ENCODE measurements at places on chromosomes 12 and 14.
A peak's percentile ranks its signal among the peaks of the same experiment; 100 is the strongest.

GRCh38 chr12:43291516-43291915 is 260.5 kb downstream of the ADAMTS20 start:
- no peak for DNase-seq

DNA sequence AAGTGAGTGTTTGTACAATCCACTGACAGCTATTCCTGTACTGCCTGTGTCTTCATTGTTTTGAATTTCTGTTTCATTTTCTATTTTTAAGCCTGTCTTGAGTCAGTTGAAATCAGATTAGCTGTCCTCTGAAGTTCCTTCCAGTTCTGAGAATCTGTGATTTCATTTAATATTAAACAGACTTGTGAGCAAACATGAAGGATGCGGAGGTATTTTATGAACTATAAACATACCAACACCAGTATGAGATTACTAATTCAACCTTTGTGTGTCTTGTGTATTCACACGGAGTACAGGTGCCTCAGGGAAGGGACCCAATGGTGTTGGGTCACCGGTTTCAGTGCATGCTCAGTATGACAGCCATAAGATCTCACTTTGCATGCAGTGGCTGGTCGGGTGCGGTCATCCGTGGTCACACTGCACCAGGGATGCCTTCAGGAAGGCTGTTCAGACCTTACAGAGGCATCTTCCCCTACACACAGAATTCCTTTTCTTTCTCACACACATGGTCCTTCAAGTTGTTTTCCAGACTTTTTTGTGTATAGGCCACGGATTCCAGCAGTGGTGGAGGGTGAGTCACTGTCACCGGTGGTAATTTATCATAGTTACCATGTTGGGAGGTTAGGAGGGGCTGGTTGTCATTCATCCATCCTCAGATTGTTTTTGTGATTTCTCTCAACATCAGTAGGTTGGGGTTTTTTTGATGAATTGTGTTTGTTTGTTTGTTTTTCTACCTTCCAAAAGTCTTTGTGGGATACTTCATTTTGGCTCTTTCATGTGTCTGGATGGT is 103.0 kb upstream of the SFSWAP start:
- no peak for DNase-seq

DNA sequence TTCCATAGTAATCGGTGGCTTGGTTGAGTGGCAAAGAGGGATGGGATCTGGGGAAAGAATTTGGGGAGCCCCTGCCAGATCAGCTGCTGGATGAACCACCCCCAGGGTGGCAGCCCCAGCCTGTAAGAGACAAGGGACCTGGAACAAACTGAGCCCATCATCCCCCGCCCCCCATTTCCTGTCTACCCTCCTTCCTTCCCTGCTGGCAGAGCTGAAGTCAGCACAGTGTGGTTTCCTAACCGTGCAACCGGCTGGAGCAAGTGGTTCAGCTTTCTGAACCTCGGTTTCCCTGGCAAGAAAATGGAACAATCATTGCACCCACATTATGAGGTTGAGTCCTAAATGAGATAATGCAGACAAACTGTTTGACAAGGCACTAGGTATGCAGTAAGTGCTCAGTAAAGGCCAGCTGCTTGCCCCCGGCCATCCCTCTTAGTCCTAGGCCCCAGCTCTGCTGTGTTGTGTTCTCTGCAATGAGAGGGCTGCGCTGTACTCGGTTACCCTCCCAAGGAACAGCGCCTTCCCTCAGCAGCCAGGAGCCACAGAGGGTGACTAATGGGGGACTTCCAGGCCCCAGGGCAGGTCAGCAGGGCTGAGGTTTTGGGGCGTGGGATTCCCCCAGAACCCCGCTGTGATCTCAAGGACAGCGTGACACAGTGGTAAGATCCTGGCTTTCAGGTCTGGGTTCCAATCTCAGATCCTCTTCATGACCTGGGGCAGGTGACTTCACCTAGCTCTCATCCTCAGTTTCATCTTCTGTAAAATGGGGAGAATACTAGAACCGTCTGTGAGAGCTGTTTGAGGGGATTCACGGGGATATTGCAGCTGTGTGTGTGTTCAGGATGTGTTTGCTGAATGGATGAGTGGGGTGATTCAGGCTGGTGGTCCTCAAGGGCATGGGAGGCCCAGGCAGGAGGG is 16.5 kb downstream of the SELPLG start:
- DNase-seq: peak; percentile 80

- no peak for DNase-seq
Measured at GRCh38 chr12:50745861-50746260, 18.0 kb upstream of the ATF1 start.

GRCh38 chr12:74170645-74171477 is 366.8 kb upstream of the ATXN7L3B start:
- no peak for DNase-seq

GRCh38 chr14:101714394-101714793 is 47.1 kb upstream of the PPP2R5C start:
- no peak for DNase-seq
